ENCODE measurements at places on chromosomes 6 and 20. TPM values are rescaled to one million over a fixed set of nuclear protein-coding genes. Genes with fewer than 3 reads are reported as not detected.

DNA sequence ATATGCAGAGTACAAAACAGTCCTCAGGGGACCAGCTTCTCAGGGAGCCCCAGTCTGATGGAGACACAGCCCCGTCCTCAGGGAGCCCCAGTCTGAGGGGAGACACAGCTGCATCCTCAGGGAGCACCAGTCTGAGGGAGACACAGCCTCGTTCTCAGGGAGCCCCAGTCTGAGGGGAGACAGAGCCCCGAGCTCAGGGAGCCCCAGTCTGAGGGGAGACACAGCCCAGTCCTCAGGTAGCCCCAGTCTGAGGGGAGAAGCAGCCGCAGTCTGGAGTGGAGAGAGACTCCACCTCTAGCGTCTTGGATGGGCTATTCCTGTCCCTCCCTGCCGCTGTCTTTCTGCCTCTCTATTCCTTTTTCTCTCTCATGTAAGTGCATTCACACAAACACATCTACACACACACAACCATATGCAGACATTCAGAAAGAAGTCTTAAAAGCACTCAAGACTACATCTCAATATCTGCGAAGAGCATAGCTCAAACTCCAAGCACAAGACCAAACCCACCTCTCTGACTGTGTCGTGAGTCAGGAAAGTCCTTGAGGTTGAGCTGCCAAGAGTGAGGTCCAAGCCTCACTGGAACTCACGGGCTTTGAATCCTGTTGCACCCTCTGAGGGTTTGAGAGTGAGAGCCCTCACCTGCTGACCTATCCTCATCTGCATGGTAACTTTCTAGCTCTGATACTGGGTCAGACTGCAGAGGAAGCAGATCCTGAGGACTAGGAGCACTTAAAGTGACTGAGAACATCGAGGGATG, 53.1 kb upstream of the SAYSD1 start:
- no peaks in the 10 kb centered on the region for H3K36me3 ChIP-seq
- DNase-seq: no peak
- H3K27ac ChIP-seq: no peak overlapping the region
- H3K4me1 ChIP-seq: no peaks in the 10 kb centered on the region

GRCh38 chr6:117174835-117175360, 90.5 kb upstream of the VGLL2 start:
- no peak overlapping the region for H3K27ac ChIP-seq
- no peaks in the 10 kb centered on the region for H3K27me3 ChIP-seq
- no peaks in the 10 kb centered on the region for H3K36me3 ChIP-seq

- H3K4me3 ChIP-seq: no peak overlapping the region
- no peak for DNase-seq
- no peaks in the 10 kb centered on the region for H3K4me1 ChIP-seq
- H3K27ac ChIP-seq: no peak overlapping the region
Observed at GRCh38 chr20:33030076-33030475, 1.4 kb upstream of the BPIFB6 start.

DNA sequence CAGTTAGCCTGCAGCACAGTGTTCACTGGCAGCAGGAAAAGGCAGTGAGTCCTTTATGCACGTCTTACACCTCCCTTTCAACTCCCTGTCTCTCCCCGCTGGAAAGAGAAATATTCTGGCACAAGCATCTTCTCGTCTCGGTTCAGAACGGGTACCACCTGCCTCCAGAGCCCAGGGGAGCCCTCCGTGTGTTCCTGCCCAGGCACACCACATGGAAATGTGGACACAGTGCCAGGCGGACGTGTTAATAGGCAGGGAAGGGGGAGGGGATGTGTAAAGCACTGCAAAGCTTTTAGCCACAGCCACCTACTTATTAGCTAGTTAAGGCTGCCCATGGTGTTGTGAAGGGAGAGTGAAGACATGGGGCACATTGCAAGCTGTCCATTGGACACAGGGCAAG, 219.7 kb downstream of the FARS2 start:
- no peak overlapping the region for H3K4me3 ChIP-seq
- H3K27ac ChIP-seq: no peak overlapping the region
- no peak for DNase-seq
- H3K4me1 ChIP-seq: peaks cover 11% of the 10 kb centered on the region

DNA sequence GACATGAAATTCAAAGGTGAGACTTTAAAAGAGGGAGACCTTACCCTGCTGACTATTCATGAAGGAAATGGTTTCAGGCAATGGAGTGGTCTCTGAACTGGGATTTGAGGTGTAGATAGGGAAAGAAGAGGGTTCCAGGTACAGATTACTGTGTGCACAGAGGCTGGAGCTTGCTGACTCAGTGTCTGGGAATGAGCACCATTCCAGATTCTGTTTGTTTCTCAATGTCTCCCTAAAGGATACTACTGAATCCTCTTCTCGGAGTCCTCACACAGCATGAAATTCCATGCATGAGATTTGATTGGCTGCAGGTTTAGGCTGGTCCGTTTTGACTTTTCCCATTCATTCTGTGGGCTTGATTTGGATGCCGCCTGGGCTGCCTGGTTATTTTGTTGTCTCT, 49.0 kb downstream of the PPP1R14C start:
- H3K4me1 ChIP-seq: no peaks in the 10 kb centered on the region
- H3K27me3 ChIP-seq: no peaks in the 10 kb centered on the region
- H3K4me3 ChIP-seq: no peak overlapping the region

- no peak overlapping the region for H3K4me3 ChIP-seq
- H3K27ac ChIP-seq: no peak overlapping the region
- peaks cover 18% of the 10 kb centered on the region for H3K4me1 ChIP-seq
- no peaks in the 10 kb centered on the region for H3K27me3 ChIP-seq
- DNase-seq: no peak
Observed at GRCh38 chr20:3077618-3078134, 6.3 kb downstream of the OXT start.

DNA sequence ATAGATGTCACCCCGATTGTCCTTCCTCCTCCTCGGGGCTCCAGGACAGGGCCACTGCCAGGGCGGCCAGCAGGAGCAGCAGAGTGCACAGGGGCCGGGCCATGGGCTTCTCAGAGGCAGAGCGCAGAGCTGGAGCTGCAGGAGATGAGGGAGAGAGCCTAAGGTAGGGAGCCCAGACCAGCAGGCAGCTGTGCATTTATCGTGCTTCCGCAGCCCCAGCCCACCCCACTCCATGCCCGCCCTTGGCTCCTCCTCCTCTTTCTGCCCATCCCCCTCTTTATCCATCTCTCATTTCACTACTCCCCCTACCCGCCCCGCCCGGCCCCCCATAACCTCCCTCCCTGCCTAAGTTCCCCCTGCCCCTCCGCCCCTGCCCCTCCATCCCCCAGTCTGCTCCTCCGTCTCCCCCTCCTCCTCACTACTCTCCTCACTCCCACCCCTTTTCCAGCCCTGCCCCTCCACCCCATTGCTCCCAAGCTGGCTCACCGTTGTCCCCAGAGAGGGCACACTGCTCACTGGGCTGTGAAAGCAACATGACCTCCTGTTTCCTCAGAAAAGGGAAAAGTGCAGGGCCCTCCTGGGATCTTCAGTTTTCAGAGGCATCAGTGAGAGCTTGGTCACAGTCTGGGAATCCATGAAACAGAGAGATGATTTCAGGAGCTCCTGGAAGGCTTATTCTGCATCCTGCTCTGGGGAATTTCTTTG, 25.5 kb upstream of the CST1 start:
- no peak overlapping the region for H3K4me3 ChIP-seq
- no peak overlapping the region for H3K27ac ChIP-seq
- no peaks in the 10 kb centered on the region for H3K4me1 ChIP-seq
- no peaks in the 10 kb centered on the region for H3K36me3 ChIP-seq

DNA sequence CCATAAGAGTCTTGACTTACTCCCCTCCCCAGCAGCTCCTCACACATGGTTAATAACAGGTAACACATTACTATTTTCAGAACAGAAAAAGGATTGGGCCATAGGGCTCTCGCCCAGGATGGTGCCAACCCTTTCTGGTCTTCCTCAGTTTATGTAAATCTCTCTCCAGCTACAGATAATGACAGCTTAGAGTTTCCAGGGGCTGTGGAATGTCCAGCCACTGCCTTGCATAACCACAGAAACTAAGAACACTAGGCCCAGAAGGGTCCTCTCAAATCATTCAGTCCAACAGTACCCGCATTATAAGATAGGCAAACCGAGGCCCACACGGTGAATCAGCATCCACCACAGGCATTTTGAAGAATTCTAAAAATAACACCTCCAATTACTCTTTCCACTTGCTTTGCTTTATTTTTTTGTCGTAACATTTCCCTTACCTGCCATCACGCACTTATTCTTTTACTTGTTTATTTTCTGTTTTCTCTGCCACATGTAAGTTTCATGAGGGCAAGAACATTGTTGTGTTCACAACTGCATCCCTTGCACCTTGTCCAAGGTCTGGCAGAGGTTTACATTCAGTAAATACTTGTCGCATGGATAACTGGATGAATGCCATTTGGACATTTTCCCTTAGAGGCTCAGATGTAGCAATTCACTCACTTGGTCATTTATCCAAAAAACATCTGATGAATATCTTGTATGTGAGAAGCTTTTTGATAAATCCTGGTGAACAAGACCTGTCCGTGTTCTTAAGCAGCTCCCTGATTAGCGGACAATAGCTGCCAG, 6.4 kb upstream of the SDC4 start:
- peaks cover 23% of the 10 kb centered on the region for H3K4me1 ChIP-seq
- H3K27me3 ChIP-seq: no peaks in the 10 kb centered on the region
- H3K36me3 ChIP-seq: no peaks in the 10 kb centered on the region
- no peak for DNase-seq
- no peak overlapping the region for H3K27ac ChIP-seq

DNA sequence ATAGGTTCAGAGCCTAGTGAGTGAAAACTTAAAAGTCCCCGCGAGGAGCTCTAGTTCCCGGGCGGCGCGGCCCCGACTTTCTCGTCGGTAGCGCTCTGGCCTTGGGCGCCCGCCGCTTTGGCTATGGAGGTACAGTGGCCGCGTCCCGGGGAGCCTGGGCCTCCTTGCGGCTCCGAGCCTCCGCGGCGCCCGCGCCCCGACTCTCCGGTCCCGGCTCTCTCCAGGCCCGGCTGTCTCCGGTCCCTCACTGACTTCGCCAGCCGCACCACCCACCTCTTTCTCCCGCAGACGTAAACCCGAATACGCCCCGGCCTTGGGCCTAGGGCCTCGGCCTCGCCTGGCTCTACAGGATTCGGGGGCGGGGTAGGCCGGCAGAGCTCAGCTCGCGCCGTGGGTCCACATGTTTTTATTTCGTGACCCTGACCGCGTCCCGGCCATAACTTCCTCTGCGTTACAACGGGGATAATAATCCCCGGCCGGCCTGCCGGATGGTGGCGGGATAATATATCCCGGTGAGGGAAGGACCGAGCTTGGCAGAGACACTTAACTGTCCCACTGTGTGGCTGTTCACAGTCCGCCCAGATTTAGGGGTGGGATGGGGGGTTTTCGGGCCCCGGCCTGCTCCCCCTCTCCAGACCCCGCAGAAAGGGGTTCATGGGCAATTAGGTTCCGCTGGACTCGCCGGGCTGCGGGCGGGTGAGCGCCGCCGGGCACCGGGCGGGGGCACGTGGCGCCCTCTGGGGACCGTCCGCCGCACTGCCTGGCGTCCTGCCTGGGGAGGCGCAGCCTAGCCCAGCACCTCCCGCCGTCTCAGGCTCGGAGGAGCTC, 10.0 kb upstream of the TBX18 start:
- no peak for DNase-seq
- peaks cover 17% of the 10 kb centered on the region for H3K27me3 ChIP-seq
- H3K4me1 ChIP-seq: peaks cover 20% of the 10 kb centered on the region

- no peaks in the 10 kb centered on the region for H3K36me3 ChIP-seq
- no peak for DNase-seq
- H3K27me3 ChIP-seq: no peaks in the 10 kb centered on the region
Observed at GRCh38 chr6:19838442-19839236, 1.5 kb downstream of the ID4 start.

DNA sequence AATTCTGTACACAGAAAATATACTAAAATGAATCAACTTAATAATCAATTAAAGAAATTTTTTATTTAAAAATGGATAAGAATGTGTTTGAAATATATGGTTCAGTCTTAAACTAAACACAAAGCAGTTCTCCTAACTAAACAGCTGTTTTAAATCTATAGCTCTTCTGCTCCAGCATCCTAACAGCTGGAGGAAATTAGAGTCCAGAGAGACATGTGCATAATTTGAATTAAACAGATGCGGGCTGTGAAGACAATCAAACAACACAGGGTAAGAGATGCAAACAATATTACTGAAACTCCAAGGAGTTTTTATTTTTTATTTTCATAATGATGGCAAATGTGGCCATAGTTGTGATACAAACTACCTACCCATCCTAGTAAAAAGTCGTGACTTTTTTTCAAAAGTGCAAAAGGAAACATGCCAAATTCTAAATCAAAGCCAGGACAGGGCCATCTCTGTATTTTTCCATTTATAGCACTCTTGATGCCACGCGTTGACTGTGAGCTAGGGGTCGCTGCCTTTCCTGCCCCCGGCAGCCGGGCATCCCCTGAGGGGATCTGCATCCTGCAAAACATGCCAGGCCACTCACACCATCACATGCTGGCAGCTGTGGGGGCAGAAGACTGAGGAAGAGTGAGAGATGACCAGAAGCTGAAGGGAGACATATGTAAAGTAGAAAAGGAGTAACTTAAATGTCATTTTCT, 310.6 kb downstream of the PRKN start:
- no peaks in the 10 kb centered on the region for H3K36me3 ChIP-seq
- no peak overlapping the region for H3K27ac ChIP-seq
- DNase-seq: no peak
- H3K4me1 ChIP-seq: no peaks in the 10 kb centered on the region
- H3K27me3 ChIP-seq: no peaks in the 10 kb centered on the region

DNA sequence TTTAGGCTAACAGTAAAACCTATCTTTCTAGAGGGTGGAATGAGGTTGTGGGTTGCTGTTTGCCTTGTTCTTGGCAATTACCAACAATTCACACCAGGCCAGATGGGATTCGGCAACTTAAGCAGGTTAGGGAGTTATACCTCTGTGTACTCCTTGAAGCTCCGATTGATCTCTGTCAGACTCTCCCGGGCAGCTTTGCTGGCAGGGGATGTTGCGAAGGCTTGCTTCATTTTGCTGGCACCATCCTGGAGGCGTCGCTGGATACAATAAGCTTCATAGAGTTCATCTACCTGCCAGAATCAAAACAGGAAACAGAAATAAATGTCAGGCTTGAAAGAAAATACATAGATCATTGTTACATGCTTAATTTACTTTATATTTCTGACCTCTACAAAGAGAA, 66.4 kb upstream of the ARMH2 start:
- no peaks in the 10 kb centered on the region for H3K27me3 ChIP-seq
- H3K4me1 ChIP-seq: peaks cover 15% of the 10 kb centered on the region
- no peak for DNase-seq
- H3K4me3 ChIP-seq: no peak overlapping the region

Gene OR2J3
- not detected for total RNA-seq

Gene PRPH2
- not detected for total RNA-seq

Gene PPIL6
- 3.9 TPM for total RNA-seq

Measured in vagina (tissue), 2 donors.